ENCODE measurements at places on chromosomes 16 and 17.

GRCh38 chr17:65560628-65561451 lies 608 bp downstream of the AXIN2 start:
- peak; percentile 80 for DNase-seq

- peak; percentile 74 for DNase-seq
Observed at GRCh38 chr16:71412270-71413160, 29.3 kb downstream of the TLE7 start.

- DNase-seq: no peak
Observed at GRCh38 chr16:89170346-89171215, 967 bp upstream of the CDH15 start.

DNA sequence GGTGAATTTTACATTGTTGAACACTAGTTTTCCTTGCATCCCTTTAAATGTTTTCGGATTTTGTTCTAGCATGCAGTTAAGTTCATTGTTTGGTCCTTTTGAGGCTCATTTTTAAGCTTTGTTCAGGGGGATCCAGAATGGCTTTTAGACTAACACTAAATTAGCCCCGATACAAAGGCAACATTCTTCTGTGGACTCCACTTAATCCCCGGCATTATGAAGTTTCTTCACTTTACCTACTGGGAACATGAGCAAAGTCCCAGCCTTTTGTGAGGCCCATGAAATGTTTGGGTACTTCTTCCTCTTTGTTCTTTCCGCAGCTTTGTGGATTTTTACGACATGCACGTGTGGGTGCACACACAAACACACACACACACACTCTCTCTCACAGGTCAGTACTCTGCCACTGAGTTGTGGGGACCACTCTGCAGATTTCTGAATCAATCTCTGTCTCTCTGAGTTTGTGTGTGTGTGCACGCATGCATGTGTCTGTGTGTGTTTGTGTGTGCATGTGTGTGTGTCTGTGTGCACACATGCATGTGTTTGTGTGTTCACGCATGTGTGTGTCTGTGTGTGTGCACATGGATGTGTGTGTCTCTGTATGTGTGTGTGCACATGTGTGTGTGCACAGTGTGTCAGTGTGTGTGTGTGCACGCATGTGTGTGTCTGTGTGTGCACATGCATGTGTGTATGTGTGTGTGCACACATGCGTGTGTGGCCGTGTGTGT lies 240.4 kb upstream of the TNRC6C start:
- DNase-seq: peak; percentile 2

DNA sequence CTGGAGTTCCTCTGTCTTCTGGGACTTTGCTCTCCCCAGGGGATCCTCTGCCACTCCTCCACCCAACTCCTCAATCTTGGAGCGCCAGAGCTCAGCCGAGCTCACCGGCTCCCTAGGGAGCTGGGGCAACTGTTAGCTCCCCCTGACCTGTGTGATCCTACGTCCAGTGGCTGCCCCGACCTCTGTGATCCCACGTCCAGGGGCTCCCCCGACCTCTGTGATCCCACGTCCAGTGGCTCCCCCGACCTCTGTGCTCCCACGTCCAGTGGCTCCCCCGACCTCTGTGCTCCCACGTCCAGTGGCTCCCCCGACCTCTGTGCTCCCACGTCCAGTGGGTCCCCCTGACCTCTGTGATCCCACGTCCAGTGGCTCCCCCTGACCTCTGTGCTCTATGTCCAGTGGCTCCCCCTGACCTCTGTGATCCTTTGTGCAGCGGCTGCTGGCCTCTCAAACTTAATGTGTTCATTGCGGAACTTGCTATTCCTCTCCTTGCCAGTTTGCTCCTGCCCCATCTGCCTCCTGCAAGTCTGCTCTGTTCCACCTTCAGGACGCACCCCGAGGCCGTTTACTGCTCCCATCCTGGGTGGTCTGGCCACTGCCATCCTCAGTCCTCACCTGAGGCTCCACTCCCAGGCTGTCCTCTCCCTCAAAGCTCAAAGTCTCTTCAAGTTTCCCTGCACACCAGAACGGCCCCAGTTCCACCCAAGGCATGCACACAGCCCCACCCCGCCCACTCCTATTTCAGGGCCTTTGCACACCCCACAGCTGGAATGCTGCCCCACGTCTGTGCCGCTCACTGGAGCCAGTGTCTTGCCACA lies 2.8 kb downstream of the VPS9D1 start:
- no peak for DNase-seq

DNA sequence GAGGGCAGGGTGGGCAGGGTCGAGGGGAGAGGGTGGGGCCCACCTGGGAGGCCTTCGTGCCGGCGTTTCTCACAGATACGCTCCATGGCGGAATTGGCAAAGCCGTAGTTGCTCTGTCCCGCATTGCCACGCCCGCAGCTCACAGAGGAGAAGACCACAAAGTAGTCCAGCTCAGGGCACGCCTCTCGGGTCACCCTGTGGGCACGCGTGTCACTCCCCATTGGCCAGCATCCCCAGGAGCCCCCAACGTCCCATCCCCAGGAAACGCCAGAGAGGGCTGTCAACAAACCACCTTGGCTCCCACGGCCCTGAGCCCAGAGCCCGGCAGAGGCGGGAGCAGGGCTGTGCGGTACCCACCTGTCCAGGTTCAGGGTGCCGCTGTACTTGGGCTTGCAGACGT lies 16.1 kb downstream of the FASN start:
- DNase-seq: no peak

DNA sequence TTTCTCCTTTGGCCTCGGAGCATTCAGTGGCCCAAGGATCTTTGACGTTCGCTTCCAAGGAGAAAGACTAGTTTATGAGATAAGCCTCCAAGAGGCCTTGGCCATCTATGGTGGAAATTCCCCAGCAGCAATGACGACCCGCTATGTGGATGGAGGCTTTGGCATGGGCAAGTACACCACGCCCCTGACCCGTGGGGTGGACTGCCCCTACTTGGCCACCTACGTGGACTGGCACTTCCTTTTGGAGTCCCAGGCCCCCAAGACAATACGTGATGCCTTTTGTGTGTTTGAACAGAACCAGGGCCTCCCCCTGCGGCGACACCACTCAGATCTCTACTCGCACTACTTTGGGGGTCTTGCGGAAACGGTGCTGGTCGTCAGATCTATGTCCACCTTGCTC lies 1.4 kb downstream of the AOC3 start:
- no peak for DNase-seq

DNA sequence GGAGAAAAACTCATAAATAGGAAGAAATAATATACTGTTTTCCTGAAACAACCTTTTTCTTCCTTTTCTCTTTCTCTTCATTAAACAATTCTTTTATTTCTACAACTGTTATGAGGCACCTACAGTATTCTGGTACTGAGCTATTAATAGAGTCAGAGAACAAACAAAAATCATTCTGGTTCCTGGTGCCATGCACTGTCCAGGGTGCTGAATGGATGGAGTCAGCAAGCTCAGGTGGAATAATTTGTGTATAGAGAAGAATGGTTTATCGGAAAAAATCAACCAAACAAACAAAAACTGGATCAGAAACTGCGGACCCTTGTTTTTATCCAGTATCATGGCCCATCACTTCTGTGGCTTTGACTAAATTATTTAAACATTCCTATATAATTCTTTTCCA lies 430.3 kb upstream of the GOT2 start:
- no peak for DNase-seq

GRCh38 chr16:860891-861290 lies 60.4 kb upstream of the GNG13 start:
- no peak for DNase-seq

GRCh38 chr16:28475221-28475620 lies 3.1 kb upstream of the NPIPB7 start:
- no peak for DNase-seq

DNA sequence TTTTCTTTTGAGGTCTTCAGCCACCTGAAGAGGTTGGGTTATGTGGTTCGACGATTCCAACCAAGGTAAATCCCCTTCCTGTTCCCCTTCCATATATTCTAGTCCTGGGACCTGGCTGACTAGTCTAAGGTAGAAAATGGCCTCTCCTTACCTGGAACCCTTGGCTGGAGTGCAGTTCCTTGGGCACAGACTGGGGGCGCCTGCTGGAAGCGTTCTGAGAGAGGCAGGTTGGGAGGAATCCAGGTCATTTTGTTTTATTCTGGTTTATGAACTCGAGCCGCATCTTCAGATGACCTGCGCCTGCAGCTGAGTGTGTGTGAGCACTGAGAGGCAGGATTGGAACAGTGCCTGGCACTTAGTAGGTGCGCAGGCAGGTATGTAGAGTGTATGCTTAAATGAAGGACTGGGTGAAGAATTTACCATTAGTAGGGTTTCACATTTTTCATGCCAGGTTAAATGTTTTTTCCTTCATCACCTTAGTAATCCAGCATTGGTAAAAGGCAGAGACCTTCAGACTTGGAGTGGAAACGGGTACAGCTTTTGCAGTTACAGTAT lies 2.7 kb downstream of the TSEN54 start:
- no peak for DNase-seq

DNA sequence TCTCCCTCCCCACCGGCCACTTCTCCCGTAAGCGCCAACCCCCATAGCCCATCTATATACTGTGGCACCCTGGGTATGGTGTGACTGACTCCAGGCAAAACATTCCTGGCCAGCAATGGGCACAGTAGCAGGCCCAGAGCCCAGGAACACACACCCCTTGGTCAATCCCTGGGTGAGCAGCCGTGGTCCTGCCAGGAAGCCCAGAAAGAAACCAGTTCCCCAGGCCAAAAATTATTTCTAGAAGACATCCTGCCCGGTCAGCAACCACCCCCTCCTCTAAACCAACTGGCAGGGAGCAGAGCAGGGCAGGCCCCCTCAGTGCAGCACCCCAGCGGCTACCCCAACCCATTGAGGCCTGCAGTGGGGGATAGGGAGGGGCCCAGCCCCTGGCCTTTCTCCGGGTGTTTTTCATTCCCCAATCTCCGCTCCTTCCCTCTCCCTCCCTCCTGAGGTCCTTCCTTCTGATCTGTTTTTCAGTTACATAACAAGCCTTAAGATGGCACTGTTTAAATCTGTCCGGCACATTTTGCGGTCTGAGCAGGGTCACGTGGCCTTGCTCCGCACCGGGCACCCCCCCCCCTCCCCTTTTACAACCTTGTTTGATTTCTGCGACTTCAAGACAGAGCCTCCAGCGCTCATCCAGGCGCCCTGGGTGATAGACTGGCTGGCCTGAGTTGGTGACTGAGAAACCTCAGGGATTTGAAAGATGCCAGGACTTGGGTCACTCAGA lies 2.0 kb downstream of the NPTX1 start:
- DNase-seq: no peak

- DNase-seq: no peak
Observed at GRCh38 chr17:35972945-35973332, 8.4 kb downstream of the CCL16 start.

DNA sequence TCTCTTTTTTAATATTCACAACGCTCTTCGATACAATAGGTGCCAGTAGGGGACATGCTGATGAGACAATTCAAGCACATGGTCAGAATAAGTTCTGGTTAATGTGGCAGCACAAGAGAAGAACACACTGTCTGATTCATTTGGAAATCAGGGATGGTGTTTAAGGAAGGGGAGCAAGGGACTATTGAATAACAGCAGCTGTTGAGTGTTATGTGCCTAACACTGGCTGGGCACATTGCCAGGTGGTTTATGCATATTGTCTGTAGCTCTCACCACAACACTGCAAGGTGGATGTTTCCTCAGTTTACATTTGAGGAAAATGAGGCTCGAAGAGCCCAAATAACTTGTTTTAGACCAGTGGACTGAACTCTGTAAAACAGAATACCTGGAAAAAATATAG lies 44.2 kb downstream of the LYRM9 start:
- DNase-seq: no peak

DNA sequence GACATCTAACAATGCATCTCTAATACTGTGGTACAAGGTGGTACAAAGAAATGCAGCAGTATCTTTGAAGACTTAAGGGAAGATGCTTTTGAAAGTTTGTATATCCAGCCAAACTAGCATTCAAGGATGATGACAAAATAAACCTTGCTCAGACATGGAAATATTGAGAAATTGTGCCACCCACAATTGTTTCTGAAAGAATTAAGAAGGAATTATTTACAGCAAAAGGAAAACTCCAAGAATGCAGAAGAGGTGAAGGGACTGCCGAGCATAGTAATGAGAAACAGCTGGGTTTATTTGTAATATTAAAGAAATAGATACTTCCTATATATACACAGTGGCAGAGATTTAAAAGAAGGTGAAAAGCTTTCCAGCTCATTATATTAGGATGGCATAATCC lies 29.5 kb downstream of the PMFBP1 start:
- no peak for DNase-seq

DNA sequence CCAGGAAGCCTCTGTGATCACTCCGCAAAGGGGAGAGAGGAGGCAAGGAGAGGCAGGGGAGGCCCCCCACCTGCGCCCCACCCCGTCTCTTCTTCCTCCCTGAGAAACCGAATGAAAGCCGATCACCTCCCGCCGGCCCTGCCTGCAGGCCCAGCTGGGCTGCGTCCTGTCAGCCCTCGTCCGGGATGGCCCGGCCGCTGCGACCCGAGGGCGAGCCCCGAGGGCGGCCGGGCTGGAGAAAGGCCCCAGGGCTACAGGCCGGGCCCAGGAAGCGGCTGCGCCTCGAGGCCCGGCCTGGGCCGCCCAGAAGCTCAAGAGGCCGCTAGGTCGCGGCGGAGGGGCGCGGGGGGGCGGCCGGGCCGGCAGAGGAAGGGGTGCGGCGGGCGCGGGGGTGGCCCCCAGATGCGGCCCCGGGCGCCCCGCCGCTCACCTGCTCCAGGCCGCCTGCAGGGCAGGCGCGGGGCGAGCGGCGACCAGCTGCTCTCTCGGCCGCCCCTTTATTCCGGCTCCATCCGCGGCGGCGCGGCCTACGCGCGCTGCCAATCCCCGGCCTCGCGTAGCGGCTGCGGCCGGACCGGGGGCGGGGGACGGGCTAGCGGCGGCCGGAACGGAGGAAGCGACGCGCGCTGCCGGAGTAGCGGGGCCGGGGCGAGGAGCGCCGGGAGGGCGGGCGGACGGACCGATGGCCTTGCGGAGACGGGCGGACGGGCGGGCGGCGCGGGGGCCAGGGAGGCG lies at the start of gene ZNF319:
Gene ZNF319, minus strand, starts transcription at position 702 of the 735 bp plus-strand sequence. CDS start 2,407 bp downstream, outside the sequence.
- no peak for DNase-seq

DNA sequence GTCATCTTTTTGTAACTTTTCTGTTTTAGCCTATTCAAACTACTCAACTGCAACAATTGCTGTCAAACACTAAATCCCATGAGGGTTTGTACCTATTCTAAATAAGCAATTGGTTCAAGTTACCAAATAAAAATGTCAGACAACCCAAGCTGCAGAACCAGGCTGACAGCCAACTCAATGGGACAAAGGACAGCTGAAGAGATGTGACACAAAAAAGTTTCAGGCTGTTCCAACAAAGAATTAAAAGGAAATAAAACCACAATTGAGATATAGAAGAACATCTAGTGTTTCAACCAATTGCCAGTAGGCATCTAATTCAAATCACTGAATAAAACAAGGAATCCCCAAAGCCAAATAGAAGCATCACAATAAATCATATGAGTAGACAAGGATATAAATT lies 49.3 kb downstream of the GRB7 start:
- DNase-seq: no peak

GRCh38 chr16:54651440-54652195 lies 279.0 kb upstream of the IRX5 start:
- DNase-seq: no peak

DNA sequence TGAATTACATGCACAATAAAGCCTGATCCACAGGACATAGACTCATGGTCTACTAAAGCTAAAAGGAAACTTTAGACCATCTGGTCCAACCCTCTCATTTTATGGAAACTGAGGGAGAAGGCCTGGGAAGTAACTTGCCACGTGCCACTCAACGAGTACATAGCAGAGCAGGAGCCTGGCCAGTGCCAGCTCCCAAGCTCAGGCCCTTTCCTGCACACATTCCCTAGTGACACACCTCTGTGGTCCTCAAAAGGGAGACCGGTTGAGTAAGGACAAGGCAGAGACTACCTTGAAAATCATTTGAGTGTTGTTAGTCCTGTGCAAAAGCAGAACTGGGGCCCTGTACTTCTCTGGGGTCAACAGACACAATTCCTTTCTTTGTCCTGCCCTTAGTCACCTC lies 2.8 kb downstream of the CCL4L2 start:
- DNase-seq: no peak

- no peak for DNase-seq
Observed at GRCh38 chr17:64729201-64729600, 67.1 kb upstream of the SMURF2 start.
